ENCODE measurements at places on chromosomes 1 and 21.

DNA sequence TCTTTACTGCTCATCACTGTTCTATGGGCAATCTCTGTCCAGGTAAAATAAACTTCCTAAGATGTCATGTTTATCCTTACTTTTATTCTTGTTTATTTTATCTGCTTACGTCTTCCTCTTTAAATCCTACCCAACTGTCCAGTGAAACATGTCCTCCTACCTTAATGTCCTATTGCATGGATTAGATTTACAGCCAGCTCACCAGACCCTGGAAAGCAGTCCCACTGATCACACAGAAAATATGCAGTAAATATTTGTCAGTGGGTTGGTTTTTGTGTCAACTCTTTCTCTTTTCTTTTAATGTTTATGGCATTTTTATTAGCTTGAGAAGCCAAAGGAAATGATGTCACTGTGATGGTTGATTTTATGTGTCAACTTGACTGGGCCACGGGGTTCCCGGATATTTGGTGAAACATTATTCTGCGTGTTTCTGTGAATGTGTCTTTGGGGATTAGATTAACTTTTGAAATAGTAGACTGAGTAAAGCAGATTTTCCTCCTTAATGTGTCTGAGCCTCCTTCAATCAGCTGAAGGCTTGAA lies 258.3 kb downstream of the SRGAP2C start:
- no peak for DNase-seq

DNA sequence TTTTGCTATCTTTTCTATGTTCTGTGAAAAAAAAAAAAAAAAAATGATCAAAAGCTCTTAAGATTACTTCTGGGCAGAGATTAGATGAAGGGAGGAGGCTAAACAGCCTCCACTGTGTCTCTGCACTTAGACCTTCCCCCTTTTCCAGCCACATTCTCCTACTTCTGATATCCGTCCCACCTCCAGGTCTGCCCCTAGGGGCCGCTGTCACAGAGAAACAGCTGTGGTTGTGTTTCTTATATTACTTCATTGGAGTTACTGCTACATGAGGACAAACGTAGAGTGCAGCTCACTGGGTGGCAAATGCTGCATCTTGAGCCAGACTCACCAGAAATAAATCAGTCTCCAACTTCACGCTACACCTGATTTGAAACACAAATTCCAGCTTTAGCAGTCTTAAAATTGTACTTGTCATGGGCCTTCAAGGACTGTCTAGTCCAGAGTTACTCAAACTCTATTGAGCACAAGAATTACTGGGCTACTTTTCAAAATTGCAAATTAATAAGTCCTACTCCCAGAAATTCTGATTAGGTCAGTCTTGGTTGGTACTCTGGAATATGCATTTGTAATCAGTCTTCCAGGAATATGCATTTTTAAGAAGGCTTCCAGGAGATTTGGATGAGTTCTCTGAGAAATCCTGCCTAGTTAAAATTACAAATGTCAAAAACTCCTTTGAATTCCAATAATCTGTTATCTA lies 125.2 kb upstream of the PTBP2 start:
- DNase-seq, result no peak

DNA sequence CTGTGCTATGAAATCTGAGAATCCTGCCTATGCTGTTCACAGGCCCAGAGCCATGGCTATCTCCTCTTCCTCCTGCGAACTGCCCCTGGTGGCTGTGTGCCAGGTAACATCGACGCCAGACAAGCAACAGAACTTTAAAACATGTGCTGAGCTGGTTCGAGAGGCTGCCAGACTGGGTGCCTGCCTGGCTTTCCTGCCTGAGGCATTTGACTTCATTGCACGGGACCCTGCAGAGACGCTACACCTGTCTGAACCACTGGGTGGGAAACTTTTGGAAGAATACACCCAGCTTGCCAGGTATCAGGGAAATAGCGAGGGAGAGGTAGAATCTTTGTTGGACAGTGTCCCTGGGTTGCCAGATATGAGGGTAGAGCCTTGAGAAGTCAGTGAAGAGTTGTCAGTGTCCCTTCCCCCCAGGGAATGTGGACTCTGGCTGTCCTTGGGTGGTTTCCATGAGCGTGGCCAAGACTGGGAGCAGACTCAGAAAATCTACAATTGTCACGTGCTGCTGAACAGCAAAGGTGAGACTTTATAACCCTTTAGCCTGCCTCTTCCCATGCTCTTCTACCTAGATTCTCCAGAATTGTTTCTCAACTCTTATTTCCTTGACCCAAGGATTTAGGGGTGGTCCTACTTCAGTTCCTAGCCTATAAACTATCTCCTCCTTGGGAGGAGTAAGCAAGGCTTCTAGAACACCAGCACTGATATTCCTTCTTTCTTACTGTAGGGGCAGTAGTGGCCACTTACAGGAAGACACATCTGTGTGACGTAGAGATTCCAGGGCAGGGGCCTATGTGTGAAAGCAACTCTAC lies 1.4 kb downstream of the NIT1 start:
- no peak for DNase-seq

- DNase-seq, result no peak
Observed at GRCh38 chr1:38028105-38028591, 15.6 kb downstream of the UTP11 start.

DNA sequence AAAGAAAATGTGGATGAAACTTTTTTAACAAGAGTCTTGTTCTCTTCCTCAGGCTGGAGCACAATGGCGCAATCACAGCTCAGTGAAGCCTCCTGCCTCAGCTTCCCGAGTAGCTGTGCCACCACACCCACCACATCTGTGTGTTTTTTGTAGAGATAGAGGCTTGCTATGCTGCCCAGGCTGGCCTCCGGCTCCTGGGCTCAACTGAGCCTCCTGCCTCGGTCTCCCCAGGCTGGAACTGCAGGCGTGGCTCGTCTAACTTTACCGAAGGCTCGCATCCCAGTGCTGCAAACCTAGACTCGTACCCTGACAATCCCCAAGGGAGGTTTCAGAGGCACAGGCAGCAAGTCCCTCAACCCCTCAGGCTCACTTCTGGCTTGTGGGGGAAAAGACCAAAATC lies 14.5 kb downstream of the SSU72 start:
- DNase-seq, result no peak

DNA sequence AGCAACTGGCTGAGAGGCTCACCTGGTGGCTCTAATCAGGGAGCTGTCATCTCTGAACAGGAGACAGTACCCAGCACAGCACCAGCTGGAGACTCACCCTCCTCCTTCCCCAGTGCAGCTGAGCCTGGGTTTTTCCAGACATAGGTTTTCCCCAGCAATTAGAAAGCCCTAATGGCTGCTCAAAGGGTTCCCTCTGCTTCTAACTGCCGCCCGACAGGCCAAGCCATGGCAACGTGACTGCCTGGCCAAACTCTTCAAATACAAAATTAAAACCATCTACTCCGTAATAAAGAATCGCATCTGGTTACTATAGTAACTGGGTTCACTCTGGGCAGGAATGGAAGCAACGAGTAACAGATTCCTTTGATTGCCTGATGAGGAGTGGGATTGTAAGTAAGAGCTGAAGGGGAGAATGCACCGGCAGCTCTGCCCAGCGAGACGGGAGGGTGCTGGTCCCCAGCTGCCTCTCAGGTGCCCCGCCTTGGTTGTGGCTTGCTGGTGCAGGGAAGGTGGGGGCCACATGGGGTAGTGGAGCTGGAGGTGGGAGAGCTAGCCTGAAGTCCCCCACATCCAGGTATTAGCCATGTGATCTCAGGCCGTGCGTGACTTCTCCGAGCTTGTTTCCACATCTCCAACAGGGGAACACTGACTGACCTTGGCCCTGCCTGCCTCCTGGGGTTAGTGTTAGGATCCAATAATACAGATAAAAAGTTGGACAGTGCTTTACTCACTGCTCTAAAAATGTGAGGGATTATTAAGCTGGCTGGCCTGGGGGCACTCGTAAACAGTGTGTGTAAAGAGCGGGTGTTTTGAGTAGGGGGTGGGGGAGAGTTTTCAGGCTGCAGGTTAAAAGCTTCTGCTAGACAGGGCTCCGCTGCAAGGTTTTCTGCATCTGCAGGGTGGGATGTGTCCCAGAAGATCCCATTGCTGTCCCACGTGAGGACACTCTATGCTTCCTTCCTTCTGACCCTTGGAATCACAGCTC lies 94.2 kb downstream of the KCNN3 start:
- no peak for DNase-seq

- no peak for DNase-seq
Observed at GRCh38 chr1:116365353-116365780, 7.7 kb upstream of the ATP1A1 start.

GRCh38 chr1:6731905-6732304 lies 30.3 kb upstream of the DNAJC11 start:
- DNase-seq, result no peak

DNA sequence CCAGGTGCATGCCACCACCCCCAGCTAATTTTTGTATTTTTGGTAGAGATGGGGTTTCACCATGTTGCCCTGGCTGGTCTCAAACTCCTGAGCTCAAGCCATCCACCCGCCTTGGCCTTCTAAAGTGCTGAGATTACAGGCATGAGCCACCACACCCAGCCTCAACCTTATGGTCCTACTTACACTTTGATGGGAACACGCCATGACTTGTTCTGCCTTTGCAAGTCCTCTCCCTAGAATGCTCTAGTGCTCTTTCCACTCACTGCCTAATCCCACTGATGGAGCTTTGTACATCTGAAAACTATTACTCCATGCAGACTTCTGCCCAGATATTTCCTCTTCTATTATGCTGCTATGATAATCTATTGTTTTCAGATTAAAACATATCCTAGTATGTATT lies 174.3 kb downstream of the DAB1 start:
- no peak for DNase-seq

GRCh38 chr1:12201352-12202189 lies 28.3 kb upstream of the VPS13D start:
- DNase-seq, result no peak

DNA sequence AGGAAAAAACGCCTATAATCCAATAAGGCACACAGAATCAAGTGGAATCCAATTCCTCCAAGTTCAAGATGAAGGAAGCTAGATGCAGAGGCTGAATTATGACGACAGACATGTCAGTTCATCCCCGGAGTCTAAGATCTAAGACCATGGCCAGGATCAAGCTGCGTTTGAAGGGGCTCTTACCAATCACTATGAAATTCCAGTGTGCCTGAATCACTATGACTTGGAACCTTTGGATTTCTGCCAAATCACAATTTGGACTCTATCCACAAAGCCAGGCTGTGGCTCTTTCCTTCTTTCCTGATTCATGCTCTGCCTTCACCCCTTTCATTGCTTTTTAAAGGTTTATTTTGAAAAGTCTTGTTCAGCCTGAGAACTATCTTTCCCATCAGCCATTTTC lies 17.1 kb downstream of the OLIG2 start:
- no peak for DNase-seq

DNA sequence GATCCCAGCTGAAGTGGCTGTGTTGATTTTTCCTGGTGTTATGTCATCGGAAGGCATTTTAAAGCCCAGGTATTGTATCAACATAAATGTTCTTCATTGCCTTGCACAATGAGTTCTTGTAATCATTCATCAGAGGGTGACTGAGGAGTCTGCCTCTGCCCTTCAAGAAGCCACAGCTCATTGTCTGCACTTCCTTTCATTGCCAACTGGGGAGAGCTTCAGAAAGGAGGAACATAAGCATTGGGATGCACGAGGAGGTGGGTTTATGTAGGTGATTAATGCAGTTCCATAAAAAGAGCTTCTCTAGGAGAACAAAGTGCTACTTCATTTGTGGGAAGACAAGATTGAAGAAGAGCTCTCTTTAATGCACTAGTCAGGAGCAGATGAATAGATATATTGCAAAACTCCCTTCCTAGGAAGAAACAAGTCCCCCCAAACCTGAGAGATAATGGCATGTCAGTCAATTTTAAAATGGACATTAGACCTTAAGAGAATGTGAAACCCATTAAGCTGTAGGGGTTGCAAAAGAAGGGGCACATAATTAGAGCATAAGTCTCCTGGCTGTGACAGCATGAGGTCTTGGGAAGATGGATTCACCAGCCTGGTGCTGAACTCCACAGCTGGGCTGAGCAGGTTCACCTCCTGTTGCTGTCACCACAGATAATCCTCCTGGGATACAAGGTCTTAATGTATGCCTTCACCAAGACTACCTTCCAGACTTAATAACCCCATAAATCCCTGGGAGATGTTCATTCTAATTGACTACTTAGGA lies 124.6 kb downstream of the BACH1 start:
- DNase-seq, result no peak

- no peak for DNase-seq
Observed at GRCh38 chr1:31924839-31925238, 13.3 kb downstream of the PTP4A2 start.

DNA sequence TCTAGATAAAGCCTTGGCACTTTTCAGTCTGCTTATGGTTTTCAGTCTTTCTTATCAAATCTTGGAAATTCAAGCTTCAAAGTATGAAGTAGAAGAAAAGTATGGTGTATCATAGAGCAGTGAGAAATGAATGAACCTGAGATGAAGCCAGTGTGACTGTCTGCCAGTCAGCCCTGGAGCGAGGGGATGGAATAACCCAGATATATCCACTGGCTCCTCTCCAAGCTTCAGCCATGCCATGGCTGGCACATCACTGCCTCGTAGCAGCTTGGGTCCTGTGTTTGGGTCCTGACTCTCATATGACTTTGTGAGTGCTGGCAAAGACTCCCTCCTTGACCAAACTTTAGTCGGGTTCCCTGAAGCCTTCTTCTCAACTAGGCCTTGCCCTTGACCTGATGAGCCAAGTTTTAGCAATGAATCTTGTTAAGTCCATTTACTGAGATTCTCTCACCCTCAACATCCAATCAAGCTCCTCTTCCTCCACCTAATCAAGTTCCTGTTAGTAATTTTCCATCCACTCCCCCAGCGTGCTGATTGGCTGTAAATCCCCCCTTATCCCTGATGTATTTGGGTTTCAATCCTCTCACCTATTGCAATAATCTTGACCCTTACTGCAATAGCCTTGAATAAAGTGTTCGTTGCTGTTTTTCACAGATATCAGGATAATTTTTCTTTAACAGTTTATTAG lies 62.5 kb upstream of the PRDX6 start:
- DNase-seq, result no peak

DNA sequence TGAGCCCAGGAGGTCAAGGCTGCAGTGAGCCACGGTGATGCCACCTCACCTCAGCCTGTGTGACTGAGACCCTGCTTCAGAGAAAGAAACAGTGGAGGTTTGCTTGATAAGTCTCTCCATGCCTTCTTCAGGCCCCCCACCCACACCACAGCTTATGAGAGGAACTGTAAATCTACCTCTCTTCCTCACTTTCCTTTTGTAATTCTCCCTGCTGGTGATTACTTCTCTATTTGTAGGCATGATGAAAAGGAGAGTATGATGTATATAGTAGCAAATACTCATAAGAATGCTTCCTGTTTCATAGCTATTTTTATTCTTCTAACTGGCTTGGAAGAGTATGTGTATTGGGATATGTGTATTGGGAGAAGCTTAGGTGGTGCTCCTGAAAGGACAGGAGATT lies 186.3 kb downstream of the VPS13D start:
- no peak for DNase-seq

GRCh38 chr1:240399381-240399780 lies 212.6 kb downstream of the GREM2 start:
- DNase-seq, result no peak

DNA sequence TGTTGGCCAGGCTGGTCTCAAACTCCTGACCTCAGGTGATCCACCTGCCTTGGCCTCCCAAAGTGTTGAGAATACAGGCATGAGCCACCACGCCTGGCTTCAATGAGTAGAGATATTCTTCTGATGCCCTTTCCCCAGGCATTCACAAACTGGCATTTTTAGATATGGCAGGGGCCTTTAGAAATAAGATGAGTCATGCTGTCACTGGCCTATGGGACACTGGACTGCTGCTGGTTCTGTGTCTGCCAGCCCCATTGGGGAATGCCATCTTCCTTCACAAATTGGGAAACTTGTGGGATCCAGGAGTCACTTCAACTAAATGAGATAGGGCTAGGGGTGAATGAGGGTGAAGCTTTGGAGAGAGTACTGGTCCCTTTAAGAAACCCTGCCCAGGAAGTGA lies 16.0 kb downstream of the KLHDC8A start:
- no peak for DNase-seq

- DNase-seq, result no peak
Observed at GRCh38 chr1:212938846-212939245, 11.5 kb upstream of the VASH2 start.

Data from NCI-H1048 (cell line).